Cardiac muscle cell (in vitro differentiated cells and primary cell): ENCODE measurements at places on chromosomes 2 and 18.

GRCh38 chr2:172427990-172428831, 825 bp downstream of the ITGA6 start:
- peak; percentile 59 for DNase-seq

DNA sequence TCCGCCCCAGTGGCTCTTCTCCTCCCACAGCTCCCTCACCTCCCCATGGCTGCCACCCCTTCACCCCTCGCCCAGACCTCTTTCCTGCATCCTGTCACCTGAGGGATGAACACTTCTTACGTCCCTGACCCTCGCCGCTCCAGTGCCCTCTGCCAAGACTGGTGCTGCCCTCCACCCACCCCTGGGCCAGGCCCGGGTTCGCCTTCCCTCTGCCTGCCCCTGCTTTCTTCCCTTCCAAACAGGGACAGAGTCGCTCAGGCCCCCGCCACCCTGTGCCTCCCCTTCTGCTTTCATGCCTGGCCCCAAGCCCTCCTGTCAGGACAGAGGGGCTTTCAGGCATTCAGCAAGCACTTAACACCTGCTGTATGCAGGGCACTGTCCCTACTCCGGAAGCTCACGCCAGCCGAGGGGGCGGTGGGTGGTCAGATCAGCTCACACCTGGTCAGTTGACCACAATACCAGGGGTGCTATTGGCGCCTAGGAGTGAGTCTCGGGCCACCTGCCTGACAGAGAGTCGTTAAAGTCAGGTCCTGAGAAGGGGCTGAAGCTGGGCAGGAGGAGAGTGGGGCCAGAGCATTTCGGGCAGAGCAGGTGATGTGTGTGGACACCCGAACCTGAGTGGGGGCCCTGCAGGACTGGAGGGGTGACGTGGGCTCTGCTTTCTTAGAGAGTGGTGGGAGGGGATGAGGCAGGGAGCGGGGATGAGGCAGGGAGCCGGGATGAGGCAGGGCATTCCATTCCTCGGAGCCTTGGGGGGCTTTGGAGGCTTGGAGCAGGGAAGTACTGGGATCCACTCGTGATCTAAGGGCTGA, 26.0 kb upstream of the HPCAL1 start:
- DNase-seq: no peak

DNA sequence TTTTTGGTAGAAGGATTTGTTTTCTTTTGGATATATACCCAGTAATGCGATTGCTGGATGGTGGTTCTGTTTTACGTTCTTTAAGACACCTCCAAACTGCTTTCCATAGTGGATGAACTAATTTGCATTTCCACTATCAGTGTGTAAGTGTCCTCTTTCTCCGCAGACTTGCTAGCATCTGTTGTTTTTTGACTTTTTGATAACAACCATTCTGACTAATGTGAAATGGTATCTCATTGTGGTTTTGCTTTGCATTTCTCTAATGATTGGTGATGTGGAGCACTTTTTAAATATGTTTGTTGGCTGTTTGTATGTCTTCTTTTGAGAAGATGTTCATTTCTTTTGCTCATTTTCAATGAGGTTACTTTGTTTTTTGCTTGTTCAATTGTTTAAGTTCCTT, 260.9 kb upstream of the CWC22 start:
- DNase-seq: no peak

DNA sequence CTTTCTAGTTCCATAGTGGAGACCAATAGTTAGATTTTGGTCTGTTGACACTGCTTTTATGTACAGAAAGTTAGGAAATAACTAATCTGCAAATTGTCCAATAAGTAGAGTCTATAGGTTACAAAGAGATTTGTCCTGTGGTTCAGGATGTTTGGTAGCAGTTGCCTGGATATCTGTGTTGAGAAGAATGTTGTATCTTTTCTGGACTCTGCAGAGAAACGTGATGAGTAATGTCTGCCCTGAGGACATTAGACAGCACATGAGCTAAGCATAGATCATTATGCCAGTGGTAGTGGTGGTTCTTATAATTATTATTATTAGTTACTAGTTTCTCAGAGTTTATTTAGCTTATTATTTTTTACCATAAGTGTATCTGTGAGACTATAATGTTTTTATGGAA, 65.8 kb downstream of the ANKRD62 start:
- DNase-seq: peak; percentile 16

- no peak for DNase-seq
These were observed 70.5 kb downstream of the SMAD4 start for GRCh38 chr18:51100385-51101120.

- DNase-seq: no peak
These were observed 1.8 kb downstream of the LPIN1 start for GRCh38 chr2:11748018-11748860.

GRCh38 chr18:74376523-74376922, 60.9 kb downstream of the C18orf63 start:
- no peak for DNase-seq

DNA sequence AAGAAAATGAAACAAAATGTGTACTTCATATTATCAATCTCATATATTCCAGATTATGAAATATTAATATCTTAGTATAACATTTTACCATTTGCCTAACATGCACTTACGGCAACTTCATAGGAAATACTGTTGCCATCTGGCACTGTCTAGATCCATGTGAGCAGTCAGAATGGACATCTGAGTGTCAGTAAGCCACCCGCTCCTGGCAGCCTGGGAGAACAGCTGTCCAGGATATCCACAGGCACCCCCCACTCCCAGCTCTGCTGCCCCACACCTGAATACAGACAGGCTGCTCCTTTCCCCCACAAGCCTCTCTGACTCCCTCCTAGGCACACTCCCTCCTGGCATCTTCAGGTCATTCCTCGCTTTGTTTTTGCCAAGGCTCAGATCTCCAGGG, 127.0 kb downstream of the GAREM1 start:
- no peak for DNase-seq

- no peak for DNase-seq
These were observed 69.3 kb downstream of the NCKAP5 start for GRCh38 chr2:133498662-133499585.

GRCh38 chr2:3319745-3320566, 57.7 kb downstream of the EIPR1 start:
- no peak for DNase-seq
